Stimulated activated CD8-positive, alpha-beta memory T cell treated with anti-CD3 and anti-CD28 coated beads, Interleukin-7, amount 100 ng/mL, for 4 hours (primary cell): ENCODE measurements at places on chromosomes 1 and 21.

DNA sequence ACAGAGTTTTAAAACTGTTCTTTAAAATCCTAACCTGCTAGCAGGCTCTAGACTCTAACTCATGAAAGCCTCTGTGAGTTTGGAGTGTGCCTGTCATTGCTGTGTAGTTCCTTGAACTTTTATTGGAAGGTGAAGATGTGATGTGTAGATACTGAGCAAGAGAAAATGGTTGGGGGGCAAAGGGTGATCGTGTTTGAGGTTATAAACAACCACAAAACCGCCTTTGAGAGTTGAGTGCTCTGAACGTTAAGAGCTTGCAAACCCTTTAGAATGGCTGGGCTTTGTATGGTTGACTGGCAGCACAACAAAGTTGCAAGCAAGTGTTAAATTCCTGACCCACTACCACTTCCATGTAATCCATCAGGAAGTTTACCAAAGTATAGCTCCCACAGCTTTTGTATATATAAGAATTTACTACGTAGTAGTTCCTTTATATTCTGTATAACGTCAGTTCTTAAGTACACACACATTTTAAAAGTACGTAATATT, 19.6 kb downstream of the BACE2 start:
- DNase-seq, result no peak

DNA sequence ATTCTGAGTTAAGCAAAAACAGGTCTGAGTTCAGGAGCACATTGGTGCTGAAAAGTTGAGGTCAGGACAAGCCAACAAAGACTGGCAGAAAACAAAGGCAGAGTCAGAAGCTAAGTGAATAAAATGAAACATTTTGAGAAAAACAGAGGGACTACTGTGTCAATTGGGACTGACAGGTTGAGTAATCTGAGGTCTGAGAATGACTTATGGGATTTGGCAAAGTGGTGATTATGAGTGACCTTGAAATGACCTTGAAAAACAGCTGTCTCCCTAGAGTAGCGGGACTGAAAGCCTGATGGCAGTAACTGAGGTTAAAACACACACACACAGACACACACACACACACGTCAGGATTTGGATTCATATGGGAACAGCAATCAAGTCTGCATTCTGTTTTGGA, 8.8 kb upstream of the COG2 start:
- DNase-seq, result no peak

- peak; percentile 22 for DNase-seq
Observed at GRCh38 chr1:26126321-26127084, 14.9 kb downstream of the PDIK1L start.

DNA sequence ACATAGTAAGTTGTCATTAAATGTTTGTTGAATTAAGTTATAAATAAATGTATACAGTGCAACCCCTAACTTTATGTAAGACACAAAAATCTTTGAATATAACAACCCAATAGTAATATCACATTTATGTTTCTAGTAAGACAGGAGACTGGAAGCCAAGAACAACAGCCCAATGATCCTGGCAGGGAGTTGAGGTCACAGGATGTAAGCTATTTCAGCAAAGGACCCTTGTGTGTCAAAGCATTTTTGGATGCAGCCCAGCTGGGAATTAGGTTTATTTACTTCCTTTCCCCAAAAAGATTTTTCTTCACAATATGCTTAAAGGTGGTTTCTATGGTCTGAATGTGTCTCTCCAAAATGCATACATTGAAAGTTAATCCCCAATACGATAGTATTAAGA, 34.0 kb upstream of the ABCA4 start:
- DNase-seq, result no peak

DNA sequence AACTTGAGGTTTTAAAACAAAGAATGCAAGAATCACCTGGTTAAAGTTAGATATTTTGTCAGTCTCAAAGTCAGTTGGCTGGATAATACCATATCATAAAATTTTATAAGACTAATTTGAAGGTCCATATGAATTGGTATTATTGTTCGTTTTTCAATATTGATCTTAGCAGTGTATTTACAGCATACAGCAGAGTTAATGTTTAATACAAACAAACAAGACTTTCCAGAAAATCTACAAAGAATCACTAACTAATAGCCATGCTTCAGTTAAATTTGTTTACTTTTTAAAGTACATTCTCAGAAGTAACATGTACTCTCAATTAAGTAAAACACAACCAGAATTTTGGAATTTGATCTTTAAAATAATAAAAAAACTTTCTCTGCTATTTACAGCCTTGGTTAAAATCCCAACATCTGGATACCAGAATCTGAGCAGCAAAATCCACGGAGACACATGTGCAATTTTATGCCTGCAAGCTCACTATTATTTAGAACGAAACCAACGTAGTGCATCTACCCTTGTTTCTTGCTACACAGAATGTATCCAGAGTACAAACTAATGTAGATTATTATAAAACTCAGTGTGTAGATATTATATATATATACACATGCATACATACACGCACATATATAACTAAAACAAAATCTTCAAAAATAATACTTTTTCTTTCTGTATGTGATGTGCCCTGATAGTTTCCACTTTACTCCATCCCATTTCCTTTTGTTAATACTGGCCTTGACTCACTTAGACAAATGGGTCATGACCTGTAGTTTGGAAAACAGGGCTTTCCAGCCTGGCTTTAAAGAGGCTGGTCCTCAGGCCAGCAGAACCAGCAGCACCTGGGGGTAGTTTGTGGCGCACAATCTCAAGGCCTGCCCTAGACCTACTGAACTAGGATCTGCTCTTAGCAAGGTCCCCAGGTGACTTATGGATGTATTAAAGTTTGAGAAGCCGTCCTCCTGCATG, 63.6 kb upstream of the ERG start:
- no peak for DNase-seq

GRCh38 chr1:6771441-6771769, 13.8 kb upstream of the CAMTA1 start:
- no peak for DNase-seq

DNA sequence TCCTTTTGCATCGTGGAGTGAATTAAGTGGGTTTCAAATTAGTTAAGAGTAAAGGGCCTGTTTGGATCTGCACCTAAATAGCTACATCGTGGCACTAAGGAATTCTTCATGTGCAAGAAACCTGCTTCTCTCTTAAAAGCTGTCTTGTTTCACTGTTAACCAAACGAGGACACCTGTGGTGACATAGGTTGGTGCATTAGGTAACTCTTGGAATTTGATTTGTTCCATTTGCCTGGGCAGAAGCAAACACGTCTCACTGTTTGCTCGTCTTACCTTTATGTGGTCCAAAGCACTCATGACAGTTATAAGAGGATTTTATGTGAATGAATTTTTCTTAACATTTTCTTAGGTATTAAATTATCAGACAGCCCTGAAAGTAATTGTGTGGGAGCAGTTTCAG, 60.9 kb downstream of the PRDM2 start:
- no peak for DNase-seq

DNA sequence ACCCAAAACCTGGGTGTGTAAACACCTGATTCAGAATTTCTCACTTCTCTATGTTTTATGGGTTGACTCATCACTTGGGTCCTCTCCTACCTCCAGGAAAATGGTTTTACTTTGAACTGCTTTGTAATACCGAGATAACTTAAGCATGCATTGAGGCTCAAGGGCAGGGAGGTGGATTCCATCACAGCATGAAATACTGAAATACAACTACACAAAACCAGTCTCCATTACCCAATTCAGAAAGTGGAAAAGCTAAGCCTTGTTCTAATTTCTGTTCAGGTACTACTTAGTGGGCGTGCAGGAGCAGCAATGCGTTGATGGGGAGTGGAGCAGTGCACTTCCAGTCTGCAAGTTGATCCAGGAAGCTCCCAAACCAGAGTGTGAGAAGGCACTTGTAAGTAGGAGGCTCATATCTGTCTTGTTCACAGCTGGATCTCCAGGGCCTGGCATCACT, 6.1 kb upstream of the C4BPA start:
- no peak for DNase-seq

- DNase-seq, result no peak
Observed at GRCh38 chr1:27609210-27609555, 5.2 kb upstream of the AHDC1 start.

DNA sequence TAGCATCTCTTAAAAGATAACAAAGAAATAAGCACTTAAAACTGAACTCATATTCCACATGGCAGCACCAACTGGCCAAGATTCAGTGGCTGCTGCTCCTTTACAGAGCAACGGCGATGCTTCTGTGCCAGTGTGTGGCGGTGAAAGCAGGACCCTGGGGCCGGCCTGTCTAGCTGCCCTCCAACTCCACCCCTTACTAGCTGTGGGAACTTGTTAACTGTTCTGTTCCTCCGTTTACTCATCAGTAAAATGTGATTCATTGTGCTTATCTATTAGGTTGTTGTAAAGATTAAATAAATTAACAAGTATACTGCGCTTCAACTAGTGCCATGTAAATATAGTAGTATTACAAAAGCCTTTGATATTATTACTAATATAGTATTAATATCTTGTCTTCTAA, 133.2 kb downstream of the GDAP2 start:
- DNase-seq, result no peak

DNA sequence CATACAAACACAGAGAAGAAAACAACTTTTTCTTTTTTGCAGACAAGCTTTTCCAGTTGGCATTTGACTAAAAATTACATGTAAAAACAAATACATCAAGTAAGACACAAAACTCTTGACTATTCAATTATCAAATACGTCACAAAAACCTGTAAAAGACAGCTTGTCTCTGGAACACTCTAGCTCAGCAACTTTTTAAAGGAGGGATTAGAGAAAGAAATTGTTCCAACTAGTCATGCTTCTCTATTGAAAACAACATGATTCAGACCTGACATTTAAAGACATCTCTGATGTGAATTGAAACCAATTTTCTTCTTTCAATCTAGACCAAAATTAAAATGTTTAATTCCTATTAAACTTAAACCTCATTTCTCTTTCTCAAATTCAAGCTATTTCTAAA, 30.3 kb downstream of the SMYD3 start:
- no peak for DNase-seq

- no peak for DNase-seq
Observed at GRCh38 chr21:40803101-40803500, 43.9 kb downstream of the DSCAM start.

DNA sequence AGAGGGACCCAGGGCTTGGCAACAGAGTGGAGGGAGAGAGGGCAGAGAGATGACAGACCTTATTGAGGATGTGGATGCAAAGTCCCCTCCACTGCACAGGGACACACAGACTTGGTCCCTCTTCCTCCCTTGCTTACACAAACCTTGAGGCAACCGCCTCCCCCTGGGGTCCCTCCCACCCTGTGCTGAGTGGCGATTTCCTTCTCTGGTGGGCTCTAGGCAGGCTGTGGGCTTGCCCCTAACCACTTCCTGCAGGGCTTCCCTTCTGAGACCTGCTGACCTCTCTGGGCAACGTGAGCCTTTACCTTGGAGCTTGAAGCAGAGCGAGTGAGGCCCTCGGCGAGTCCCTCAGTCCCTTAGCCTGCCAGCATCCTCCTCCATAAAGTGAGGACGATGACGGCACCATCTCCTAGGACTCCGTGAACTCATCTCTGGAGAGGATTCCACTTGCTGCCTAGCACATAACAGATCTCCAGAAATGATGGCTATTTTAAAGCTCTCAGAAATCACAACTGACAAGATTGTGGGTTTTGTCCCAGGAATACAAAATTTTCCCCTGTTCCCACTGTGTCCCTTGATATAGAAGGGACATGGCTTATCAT, 25.0 kb downstream of the KIAA1614 start:
- no peak for DNase-seq

DNA sequence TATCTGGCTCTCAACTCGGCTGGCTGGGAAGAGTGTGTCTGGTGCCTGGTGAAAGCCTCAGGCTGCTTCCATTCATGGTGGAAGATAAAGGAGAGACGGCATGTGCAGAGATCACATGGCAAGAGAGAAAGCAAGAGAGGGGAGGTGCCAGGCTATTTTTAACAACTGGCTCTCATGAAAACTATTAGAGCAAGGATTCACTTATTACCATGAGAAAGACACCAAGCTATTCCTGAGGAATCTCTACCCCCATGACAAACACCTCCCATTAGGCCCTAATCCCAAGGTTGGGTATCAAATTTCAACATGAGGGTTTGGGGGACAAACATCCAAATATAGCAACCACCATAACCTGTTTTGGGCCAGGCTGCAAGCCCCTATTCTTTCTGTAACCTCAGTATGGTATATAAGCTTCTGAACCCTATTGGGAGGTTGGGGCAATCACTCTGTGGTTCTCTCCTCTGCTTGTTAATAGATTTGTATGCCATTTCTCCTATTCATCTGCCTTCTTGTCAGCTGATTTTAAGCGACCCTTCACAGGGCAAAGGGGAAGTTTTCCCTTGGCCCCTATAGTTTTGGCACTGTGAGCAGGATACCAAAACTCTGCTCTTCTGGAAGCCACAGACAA, 179.0 kb upstream of the TNR start:
- no peak for DNase-seq

DNA sequence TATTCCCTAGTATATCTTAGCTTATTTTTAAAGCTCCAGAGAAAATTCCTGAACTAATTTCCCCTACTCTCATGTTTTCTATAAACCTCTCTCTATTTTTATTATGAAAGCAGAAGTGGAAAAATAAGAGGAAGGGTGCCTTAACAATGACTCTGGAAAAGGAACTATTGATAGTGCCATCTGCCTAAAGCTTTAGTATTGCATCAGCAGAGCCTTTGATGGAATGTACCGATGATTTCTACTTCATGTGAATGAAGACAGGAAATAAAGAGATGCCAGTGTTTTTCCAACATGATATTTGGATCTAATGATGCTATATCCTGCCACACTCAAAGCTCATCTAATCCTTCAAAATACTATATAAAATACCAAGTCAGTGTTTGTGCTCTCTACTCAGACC, 35.1 kb downstream of the TNFSF18 start:
- no peak for DNase-seq

DNA sequence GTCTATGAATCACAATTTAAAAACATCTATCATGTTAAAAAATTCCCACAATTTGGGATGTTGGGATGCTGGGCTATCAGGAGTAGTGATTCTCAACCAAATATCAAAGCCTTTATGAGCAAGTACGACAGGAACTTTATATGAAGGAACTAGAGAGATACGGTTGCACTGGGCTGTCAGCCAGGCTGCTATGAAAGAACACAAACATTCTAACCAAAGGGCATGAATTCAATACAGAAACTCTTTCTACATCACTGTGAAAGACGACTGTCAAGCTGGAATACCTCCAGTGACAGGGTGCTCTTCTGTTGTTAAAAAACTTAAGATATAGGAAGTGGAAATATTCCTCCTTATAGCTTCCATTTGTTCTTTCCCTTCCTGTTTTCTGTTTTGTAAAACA, 9.8 kb downstream of the CACNA1E start:
- DNase-seq, result no peak

- DNase-seq, result no peak
Observed at GRCh38 chr1:221557013-221557412, 184.9 kb downstream of the DUSP10 start.

- no peak for DNase-seq
Observed at GRCh38 chr1:81478219-81478618, 322.5 kb upstream of the ADGRL2 start.

GRCh38 chr1:115977499-115978258, 1.4 kb downstream of the SLC22A15 start:
- DNase-seq, result no peak
